ENCODE measurements at places on chromosomes 7 and 10.

DNA sequence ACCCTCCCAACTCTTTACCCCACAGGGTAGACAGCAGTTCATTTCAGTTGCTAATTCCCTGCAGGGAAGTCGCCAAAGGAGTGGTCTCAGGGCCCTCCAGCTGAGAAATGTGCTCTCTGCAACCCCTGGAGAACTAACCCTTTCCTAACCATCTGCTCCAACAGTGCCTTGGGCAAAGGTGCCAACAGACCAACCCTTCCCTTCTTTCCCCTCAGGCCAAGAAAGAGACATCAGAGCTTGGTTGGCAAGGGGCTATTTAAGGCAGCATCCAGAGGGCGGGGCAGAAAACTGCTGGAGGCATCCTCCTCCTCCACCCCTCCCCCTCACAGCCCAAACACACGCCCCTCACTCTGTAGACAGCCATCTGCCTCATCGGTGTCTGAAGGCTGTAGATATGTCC lies 1.7 kb downstream of the SORBS1 start:
- peak; percentile 32 for DNase-seq

GRCh38 chr10:113142601-113143362 lies 192.7 kb downstream of the TCF7L2 start:
- DNase-seq: no peak

DNA sequence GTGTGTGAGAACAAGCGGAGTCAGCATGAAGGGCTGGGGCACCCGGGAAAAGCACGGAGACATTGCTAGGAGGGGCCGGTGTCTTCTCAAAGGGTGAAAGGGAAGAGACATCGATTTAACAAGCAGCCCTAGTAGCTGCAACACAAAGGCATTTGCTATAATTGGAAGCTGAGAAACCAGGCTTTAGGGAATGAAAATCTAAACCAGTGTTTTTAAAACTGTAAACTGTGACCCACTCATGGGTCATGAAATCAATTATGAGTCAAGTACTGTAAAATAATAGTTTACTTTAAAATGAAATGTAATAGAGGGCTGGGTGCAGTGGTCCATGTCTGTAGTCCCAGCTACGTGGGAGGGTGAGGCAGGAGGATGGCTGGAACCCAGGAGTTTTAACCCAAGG lies 128.7 kb upstream of the RHEB start:
- no peak for DNase-seq

DNA sequence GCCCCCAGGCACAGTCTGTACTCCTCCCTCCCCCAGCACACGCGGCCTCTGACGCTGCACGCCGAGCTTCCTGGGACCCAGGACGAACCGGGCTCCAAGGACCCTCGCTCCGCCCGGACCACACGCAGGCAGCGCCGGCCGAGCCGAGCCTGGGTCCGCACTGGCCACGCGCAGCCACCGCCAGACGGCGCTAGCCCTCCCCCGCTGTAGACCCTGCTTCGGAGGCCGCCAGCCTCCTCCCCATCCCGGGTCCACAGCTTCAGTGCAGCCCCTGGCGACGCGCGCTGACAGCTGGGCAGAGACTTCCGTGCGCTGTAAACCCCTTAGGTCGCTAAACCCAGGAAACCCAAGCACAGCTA lies 936 bp upstream of the TCERG1L start:
- DNase-seq: peak; percentile 76

- no peak for DNase-seq
These were observed 52.4 kb downstream of the OAT start for GRCh38 chr10:124366343-124366742.

DNA sequence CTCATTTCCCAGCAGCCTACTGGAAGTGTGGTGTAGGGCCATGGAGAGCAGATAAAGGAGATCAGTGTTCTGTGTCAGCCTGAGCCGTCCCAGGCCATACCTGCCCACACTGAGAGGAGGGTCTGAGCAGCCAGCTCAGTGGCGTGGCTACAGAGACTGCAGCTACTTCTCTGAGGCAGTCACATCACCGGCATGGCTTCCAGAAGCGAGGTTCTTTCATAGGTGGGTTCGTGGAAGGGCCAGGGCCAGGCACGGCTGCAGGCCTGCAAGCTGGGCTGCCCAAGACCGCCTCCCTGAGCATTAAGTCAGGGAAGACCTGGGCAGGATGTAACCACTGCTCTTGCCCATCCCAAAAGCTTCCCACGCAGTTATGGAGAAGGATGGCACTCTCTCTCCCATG lies 34.9 kb downstream of the LDB3 start:
- no peak for DNase-seq

- no peak for DNase-seq
These were observed 58.7 kb upstream of the PFKP start for GRCh38 chr10:3008518-3009195.

DNA sequence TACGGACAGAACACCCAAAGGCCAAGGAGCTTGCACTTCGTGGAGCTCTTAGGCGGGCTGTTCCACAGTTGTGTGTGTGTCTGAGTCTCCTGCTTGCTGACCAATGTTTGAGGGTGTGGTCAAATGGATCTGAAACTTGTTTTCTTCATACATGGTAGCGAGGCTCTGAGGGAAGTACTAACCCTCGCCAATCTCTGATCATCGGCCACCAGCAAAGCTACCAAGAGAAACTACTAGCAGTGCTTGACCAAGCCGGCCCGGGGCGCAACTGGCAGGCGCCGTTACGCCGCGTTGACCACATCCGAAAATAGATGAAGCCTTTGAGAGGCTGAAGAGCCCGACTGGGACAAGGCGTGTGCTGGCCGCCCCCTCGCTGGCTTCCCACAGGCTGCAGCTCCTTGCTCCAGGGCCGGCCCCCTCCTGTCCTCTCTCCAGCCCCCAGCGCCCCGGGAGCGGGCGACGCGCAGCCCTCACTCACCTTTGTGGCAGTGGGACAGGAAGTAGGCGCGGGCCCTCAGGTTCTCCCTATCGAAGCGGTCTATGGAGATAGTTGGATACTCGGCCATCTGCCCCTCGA lies 384 bp downstream of the DCLRE1C start:
- no peak for DNase-seq

- no peak for DNase-seq
These were observed 67.6 kb upstream of the C1GALT1 start for GRCh38 chr7:7114575-7115291.

GRCh38 chr10:60123172-60123571 lies 216.8 kb upstream of the CCDC6 start:
- no peak for DNase-seq

DNA sequence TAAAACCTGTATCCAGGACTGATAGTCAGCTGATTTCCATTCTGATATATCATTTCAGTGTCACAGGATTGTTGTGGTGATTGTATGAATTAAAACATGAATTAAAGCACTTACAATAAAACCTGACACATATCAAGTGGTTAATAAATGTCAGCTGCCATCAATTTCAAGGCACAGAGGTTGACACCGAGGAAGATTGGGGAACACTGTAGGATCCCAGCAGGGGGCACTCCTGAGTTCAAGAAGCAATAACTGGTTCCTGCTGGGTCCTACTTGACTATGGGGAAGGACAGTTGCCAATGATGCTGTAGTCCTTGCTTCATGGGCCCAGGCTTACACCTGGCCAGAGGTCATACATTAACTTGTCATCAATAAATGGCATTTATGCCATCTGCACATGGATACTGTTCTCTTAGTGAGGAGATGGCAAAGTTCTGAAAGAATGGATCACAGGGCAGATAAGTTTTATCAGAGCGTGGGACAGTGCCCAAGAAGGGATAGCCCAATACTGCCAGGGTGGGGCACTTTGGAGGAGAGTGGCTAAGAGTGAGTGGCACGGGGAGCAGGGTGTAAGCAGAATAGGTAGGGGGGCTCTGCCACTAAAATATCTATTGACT lies 24.1 kb downstream of the FZD1 start:
- DNase-seq: no peak

- no peak for DNase-seq
These were observed 215.8 kb downstream of the ZMYND11 start for GRCh38 chr10:350981-351501.

DNA sequence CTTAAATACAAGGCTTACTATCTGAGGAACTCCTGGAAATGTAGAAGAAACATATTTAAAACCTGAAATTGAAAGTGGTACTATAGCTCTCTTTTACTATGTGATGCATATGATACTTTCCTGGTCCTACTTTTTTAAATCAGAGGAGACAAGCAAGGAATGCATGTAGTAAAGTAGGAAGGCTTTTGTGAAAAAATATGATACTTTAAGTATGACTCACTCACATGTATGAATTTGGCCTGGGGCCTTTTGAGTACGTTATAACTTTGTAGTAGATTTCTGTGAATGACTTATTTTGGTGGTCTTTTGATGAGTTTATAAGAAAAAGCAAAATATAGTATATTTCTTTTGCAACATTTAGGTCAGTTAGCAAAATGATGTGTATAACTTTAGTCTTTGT lies 53.8 kb downstream of the TAX1BP1 start:
- no peak for DNase-seq

- no peak for DNase-seq
These were observed 15.1 kb downstream of the ZNF12 start for GRCh38 chr7:6691609-6692106.

DNA sequence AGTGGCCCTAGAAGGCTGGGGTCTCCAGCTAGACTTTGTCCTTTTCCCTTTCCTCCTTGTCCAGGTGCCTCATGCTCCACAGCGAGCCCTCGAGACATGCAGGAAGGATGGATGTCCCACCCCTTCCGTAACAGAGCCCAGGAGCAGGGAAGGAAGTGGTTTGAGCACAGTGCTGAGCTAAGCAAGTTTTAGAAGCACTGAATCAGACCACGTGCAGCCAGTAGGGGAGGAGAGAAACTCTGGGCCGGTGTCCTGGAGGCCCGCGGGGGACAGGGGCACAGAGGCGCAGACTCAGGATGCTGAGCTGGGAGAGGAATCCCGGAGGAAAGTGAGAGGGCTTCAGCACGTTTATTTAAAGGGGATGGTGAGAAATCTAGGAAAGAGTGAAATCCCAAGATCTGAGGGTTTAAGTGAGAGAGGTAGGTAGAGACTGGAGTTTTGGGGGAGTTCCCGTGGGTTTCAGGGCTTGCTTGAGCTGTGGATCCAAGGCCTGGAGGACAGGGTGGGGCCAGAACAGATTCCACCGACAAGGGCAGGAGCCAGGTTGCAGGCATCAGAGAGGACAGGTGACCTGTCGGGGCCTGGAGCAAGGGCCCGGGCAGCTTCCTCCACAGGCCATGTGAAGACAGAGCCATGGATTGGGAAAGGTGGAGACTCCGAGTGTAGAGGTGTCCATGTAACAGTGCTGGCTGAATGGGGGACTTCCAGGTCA lies 4.4 kb upstream of the IRF5 start:
- no peak for DNase-seq

- no peak for DNase-seq
These were observed 1.8 kb upstream of the PDGFA start for GRCh38 chr7:521221-522070.

GRCh38 chr10:5659702-5660528 lies 6.5 kb downstream of the ASB13 start:
- DNase-seq: no peak

DNA sequence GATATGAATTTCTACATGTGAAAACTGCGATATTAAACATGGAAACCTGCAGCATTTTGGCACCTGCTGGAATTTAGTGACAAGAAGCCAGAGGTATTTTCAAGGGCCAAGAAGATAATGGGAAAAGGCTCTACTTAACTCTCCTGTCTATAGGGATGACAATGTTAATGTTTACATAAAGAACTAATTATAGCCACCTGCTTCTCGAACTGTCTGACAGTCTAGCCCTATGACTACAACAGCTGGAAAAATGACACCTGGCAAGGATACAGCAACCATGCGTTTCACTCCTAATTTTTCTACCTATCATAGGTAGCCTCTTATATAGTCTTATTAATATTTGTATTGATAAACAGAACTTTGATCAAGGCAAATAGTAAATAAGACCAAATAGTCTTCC lies 49.6 kb downstream of the MAGI2 start:
- no peak for DNase-seq

DNA sequence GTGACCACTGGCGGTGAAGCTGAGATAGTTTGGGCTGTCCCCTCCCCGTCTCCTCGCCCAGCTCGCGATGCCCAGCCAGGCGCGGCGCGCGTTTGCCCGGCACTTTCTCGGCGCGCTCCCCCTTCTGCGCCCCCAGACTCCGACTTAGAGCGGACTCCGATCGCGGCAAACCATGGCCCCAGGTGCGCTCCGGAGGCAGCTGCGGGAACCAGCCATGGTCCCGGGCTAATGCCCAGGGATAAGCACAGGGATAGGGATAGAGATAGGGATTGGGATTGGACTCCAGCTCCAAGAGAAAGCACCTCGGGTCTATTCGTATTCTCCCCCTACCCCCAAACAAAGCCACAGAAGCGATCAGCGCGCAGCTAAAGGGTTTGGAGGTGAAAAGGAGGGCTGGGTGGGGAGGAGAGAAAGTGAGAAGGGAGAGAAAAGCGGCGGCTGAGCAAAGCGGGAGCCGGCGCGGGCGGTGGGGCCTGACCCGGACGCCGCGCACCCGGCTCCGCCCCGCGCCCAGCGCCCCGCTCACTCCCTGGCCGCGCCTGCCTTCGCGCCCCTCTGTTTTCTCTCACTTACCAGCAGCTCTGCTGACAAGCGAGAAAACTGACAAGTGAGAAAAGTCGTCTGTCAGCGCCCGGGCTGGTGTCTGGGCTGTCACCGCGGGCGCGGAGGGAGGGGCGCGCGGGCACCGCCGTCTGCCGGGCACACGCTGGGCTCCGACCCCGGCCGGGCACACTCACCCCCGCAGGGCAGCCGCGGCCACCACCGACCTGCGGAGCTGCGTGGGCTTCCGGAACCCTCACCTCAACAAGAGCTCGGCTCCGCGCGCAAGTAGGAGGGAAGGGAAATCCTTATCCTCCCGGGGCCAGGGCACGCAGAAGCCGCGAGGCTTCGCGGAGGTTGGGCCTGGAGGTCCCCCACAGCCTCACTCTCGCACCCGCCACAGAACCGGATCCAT lies at the start of gene PDE1C:
TSS of gene PDE1C (minus strand) at position 2 of the 955 bp plus-strand sequence.
- peak; percentile 21 for DNase-seq

GRCh38 chr7:46775776-46776175 lies 806.1 kb downstream of the TNS3 start:
- no peak for DNase-seq

DNA sequence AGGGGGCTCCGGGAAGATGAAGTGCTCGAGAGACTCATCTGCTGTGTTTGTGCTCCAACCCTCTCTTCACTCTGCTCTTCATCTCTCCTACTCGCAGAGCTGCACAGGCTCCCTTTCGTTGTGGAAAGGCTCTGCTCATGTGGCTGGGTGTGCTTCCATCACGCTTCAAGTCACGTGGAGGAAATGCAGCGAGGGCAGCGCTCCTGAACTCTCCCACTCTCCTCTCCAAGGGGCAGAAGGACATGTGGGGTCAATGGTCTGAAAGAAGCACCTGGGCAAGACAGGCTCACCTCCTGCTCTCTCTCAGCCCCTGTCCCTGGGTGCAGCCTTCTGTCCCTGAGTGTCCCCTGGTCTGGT lies 72.6 kb downstream of the USP6NL start:
- no peak for DNase-seq

DNA sequence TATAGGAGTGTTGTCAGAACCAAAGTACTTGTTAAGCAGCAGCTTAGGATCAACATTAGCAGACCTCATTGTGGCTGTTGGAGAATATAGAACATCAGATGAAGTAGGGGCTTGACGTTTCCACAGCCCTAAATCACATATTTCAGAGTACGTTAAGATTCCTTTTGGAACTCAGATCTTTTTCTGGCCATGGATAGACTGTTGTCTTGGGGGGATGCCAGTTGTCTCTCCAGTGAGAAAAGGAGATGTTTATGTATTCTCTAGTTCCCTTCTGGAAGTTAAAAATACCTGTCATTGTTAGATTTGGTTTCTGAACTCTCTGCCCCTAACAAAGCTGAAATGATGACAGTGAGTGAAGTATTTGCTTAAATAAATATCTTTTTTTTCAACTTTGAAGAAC lies 191.3 kb downstream of the AUTS2 start:
- no peak for DNase-seq

- peak; percentile 39 for DNase-seq
These were observed 152.5 kb downstream of the LCOR start for GRCh38 chr10:96984541-96985131.
